Aorta (tissue), 5 donors: ENCODE measurements at places on chromosomes 6 and 20. TPM values are rescaled to one million over a fixed set of nuclear protein-coding genes. Genes with fewer than 3 reads are reported as not detected.

GRCh38 chr6:153485072-153485471 is 354.0 kb upstream of the RGS17 start:
- DNase-seq: no peak

DNA sequence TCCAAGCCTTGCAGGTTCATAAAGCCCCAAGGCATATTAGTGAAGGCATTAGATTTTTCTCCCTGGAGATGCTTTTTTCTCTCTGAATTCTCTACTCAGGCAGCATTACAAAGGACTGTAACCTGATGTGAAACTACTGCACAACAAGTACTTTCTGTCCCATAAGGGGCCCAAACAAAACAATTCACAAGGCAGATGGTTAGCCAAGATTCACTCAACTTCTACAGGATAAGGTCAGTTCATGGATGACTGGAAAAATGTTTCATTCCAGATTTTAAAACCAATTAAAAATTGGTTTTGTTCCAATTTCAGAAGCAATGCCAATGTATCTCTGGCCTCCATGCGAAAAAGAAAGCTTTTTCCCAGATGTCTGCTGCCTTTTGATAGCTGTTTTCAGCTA is 181.8 kb downstream of the KHDC1L start:
- no peak for DNase-seq

GRCh38 chr6:166005401-166005943 is 162.2 kb downstream of the TBXT start:
- peak; percentile 87 for DNase-seq

GRCh38 chr6:142412658-142413057 is 110.9 kb downstream of the ADGRG6 start:
- DNase-seq: no peak

The GINS1 gene
- total RNA-seq: 1.2 TPM

The ZNF322 gene
- 30.3 TPM for total RNA-seq

The TOX2 gene
- total RNA-seq: 17.2 TPM
